Right renal pelvis (tissue), 4 donors: ENCODE measurements at places on chromosomes 12 and 14.
A peak's percentile ranks its signal among the peaks of the same experiment; 100 is the strongest.

DNA sequence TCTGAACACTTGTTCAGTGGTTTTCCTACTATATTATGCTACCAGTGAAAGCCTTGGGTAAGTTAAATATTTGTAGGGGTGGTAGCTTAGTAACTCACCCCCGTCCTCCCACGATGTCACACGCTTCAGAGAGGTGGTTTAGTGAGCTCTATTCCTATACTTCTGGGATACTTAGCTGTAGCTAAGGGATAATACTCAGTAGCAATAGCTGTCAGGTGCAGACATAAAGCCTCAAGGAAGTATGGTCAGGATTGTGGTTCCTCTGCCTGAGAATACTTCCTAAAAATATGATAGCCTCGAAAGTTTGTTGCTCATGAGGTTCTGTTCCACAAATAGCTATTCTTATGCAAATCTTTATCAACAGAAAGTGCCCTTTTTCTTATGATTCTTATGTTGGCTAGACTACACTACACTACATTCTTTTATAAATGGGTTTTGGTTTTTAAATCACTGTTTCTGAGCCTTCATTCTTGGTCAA, 11.9 kb downstream of the DLST start:
- no peak for DNase-seq

- DNase-seq, result no peak
Observed at GRCh38 chr12:114698566-114699163, 14.7 kb upstream of the TBX3 start.

GRCh38 chr12:65524666-65525065, 246.2 kb downstream of the MSRB3 start:
- no peak for DNase-seq

DNA sequence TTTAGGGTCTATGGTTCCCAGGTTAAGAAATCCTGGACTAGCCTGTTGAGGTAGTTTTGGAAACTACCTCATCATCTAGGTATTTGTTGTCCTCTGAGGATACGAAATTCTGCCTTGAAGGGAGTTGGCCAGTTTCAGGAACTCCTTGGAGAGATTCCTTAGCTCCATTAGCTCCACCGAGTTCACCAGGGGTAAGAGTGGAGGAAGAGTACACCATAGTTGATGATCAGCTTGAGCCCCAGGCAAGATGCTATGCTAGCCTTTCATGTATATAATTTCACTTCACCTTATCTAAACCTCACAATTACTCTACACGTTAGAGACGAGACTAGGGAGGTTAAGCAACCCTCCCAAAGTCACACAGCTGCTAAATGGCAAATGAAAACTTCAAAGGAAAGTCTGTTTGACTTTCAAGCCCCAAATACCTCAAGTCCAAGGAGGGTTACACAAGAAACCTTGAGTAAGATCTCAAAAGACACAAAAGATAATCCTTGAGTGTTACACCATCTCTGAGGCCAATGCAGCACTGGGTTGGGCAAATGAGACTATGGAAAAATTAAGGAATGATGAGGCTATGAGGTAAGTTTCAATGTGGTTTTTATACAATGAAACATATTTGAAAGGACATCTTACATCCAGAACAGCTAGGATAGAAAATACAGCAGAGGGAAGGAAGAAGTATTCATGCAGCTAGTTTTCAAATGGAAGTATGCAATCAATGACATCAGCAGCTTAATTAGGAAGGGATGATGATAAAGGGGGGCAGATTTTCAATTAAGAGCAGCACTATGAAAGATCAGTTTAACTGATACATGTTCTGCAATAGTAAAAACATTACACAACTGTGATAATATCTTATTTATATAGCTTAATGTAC, 97.2 kb upstream of the KRAS start:
- no peak for DNase-seq

DNA sequence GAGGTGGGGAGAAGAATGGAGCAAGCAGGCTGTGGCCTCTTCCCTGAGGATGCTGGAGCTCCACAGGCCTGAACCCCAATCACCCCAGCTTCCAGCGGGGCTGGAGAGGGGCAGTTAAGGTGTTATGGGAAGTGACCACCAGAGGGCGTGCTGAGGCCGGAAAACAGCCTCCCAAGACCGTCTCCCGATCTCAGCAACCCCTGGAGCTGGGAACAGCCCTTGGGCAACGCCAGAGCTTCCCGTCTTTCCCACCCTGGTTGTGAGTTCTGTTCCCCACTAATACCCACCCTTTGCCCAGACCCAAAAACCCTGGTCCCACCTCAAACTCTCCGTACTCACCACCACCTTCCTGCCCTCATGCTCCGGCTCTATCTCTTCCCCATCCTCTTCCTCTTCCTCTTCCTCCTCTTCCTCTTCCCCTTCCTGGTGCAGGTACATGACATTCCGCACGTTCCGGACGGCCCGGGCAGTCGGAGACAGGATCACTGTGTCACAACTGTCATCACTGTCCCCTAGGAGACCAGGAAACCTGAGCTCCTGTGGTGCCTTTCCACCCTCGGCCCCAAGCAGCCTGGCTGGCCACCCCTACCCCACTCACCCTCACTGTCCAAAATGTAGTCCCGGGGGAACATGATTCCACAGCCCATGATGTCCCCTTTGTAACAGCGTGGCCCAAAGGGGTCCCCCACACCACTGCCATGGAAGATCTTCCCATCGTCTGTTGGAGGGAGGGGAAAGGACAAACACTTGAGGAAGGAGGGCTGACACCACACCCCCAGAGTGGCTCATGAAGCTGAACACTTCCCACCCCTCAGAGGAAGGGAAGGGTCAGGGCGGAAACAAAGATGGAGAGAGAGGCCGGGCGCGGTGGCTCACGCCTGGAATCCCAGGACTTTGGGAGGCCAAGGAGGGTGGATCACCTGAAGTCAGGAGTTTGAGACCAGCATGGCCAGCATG, 12.9 kb downstream of the SPRYD3 start:
- peak; percentile 73 for DNase-seq
